ENCODE measurements at places on chromosomes 11 and 22.
A peak's percentile ranks its signal among the peaks of the same experiment; 100 is the strongest.

GRCh38 chr11:125496529-125496857 is 428 bp upstream of the FEZ1 start:
- DNase-seq, result no peak

GRCh38 chr11:44379141-44380008 is 69.4 kb upstream of the ALX4 start:
- DNase-seq, result no peak

DNA sequence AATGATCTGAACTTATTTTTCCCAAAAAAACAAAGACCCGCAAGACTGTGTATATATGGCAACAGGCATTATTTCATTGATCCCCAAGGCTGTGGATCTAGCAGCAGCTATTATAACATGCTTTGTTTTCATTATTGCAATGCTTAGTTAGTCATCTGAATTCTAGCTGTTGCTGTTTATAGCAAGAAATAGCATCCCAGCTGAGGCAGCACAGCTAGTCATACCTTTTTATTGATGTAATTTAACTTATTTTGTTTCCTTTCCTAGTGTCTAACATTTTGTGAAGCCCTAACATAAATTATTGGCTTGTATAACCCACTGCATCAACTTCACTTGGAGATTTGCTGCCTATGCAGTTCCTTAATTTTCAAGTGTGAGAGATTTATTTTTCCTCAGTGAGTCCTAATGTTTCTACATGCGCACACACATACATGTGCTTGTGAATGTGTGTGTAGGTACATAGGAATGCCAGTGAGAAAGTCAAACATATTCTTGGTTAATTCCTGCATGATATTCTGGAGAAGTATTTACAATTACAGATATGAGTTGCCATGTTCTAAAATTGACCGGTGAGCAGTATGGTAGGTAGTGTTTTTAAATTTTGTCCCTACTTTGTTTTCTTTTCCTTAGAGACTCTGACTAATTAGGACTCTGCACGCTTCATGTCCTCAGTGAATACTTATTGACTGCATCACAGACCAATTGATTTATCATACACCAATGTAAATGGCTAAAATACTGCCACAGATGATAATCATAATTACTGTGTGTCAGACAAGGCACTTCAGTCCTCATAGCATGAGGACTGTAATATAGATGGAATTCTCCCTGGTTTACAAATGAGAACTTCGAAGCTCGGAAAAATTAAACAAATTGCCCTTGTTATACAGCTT is 119.3 kb downstream of the WNT11 start:
- DNase-seq, result peak; percentile 22

DNA sequence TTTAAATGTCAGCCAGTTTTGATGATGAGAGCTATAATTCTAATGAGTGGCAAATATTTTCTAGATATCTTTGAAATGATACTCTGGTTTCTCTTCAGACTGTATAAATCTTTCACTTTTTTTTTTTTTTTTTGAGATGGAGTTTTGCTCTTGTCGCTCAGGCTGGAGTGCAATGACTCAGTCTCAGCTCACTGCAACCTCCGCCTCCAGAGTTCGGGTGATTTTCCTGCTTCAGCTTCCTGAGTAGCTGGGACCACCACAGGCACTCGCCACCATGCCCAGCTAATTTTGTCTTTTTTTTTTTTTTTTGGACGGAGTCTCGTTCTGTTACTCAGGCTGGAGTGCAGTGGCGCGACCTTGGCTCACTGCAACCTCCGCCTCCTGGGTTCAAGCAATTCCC is 113.6 kb downstream of the TEAD1 start:
- peak; percentile 76 for DNase-seq

DNA sequence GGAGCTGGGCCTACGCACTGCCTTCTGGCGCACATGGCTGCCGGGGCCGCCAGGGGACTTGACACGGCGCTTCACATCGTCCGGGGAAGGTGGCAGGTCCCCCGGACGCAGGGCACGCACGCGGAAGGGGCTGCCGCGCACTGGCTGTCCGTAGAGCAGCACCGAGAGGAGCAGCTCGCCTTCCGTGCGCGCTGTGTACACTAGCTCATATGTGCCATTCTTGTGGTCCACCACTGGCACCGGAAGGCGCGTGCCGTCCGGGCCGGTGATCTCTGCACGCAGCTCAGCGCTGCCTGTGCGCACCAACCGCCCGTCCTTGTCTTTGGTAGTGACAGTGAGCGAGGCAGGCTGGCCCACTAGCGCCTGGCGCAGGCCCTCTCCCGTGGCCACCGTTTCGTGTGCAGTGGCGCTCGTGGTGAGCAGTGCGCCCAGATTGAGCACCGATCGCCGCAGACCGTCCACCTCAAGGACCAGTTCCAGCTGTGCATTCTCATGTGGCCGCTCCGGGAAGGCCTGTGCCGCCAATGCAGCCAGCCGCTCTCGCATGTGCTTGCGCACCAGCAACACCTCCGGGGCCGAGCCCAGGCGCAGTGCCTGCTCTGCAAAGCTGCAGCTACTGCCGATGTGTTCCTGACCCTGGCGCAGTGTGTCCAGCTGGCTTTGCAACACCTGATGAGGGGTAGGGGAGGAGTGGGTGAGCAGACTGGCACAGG is 15.7 kb upstream of the HPX start:
- DNase-seq, result no peak

GRCh38 chr11:28289444-28289843 is 181.3 kb downstream of the METTL15 start:
- DNase-seq, result no peak

- no peak for DNase-seq
Measured at GRCh38 chr22:48106715-48107259, 1344.3 kb downstream of the TBC1D22A start.

GRCh38 chr11:12159351-12160099 is 49.1 kb downstream of the MICAL2 start:
- DNase-seq, result peak; percentile 80

GRCh38 chr11:112903340-112903739 is 57.9 kb upstream of the NCAM1 start:
- no peak for DNase-seq

GRCh38 chr11:124394408-124394807 is 4.4 kb downstream of the OR8B3 start:
- no peak for DNase-seq

DNA sequence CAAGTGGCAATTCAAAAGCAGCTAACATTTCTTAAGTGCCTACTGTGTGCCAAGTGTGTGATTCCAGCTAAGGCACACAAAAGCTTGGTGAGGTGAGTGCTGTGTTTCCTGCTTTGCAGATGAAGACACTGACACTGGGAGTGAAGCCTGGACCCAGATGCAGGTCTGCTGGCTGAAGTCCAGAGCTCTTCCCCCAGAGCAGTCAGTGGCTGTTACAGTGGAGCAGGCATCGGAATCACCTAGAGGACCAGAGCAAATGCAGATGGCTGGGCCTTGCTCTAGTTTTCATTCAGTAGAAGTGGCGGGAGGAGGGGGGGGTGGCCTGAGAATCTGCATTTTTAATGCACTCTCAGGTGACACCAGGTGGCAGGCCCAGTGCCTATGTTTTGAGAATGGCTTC is 342.3 kb downstream of the CADM1 start:
- DNase-seq, result no peak

DNA sequence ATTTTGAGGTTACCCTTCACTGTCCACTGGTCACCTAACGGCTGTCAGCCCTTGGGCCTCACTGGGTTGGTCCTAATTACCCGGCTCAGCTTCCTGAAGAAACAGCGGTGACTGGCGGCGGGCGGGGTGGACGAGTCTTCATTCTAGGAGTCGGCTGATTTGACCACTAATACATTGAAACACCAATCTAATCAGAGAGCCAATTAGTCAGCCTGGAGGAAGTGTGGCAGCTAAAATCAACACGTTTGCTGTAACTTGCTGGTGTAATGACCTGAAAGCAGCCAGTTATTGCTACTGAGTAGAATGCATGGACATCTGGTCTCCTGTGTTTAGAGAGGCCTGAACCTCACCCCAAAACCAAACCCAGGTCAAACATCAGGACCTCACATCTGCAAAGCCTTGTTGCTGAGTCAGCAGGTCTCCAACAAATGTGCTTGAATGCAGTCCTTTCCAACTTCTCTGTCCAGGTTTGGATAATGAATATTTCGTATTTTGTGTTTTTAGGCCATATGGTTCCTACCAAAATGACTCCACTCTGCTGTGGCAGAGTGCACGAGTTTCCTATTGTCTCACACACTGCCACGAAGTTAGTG is 496.4 kb downstream of the BRD1 start:
- no peak for DNase-seq

- DNase-seq, result no peak
Measured at GRCh38 chr22:41836551-41836950, 3.6 kb downstream of the SREBF2 start.

- no peak for DNase-seq
Measured at GRCh38 chr11:78347956-78348355, 69.7 kb downstream of the GAB2 start.

DNA sequence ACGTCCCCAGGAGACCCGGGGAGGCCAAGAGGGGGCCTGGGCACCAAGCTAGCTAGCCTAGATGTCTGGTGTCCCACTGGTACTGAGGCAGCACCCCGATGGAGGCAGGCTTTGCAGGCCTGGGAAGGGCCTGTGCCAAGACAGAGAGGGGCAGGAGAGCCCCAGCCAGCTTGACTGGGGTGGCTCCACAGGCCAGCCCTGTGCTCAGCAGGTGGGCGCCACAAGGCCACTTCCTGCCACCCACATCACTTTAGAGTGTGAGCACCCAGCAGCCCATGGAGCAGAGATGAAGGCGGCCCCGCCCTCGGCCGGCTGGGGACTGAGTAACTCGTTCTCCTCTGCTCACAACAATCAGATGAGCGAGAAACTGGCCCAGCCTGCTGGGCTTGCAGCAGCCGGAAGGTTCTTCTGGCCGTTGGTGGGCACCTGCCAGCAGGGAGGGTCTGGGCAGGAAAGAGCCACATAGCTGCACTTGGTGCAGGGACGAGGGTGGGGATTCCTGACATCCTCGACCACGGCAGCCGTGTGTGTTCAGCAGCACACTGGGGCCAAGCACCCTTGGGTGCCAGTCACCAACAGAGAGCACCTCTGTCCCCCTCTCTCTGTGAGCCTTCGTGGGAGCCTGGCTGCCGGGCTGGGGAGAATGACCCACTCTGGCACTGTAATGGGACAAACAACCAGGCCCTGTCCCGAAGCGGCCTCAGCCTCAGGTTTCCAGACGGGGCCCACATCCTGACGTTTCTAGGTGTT is 7.6 kb downstream of the OSBPL5 start:
- no peak for DNase-seq

DNA sequence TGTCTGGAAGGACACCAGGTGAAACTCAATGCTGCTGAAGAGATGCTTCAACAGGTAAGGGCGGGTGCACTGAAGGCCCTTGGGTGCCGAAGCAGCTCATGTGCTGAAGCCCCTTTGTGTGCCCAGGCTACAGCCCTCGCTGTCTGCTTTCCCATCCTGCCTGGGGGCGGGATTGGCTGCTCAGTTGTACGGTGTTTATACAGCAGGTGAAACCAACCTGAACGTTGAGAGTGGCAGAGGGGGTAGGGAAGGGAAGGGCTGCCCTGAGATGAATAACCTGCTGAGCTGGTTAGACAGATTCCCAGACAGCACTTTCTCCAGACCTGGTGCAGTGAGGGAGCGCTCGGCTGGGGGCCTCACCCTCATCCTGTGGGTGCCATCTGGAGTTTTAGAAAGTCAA is 75.7 kb downstream of the CYB5R2 start:
- DNase-seq, result no peak

DNA sequence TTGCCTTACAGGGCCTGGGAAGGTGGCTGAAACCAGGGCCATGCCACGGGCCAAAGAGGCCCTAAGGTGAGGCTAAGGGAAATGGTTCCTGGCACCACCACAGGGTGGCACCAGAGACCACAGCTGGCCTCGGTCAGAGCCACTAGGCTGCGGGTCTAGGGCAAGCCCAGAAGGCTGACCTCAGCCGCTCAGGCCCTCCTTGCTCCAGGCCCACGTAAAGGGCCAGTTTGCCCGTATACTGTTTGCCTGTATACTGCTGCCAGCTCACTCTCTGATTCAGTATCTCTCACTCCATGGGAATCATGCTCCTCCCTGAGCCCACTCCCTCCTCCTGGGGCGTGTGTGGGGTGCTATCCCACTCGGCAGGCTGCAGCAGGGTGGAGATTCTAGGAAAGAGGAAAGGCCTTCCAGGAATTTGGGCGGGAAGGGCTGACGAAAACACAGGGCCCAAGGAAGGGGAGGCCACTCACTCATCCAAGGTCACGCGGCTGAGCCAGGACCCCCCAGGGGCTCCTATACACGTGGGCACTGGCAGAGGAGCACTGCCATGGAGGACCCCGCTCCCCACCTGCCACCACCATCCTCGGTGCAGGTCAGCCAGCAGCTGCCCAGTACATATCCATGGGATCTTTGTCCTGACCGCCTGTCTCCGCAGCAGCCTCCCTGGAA is 62.4 kb downstream of the NECTIN1 start:
- DNase-seq, result peak; percentile 81

DNA sequence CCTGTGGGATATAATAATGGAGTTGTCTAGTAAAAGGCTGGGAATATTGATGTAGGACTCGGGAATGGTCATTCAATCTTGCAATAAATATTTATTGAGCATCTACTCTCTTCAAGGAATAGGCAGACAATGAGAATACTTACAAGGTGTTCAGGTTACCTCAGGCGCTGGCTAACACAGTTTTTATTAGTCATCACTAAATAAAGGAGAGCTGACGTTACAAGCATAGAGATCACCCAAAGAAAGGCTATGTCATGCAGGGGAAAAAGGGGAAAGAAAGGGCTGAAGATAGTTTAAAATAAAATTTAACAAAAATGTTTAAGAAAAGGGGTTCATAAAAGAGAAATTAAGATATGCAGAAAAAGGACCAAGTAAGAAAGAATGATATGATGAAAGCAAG is 15.8 kb upstream of the CTSC start:
- no peak for DNase-seq

- peak; percentile 24 for DNase-seq
Measured at GRCh38 chr11:118434123-118434552, 2.2 kb upstream of the KMT2A start.
